ENCODE measurements at places on chromosomes 1 and 21.
A peak's percentile ranks its signal among the peaks of the same experiment; 100 is the strongest.

- no peak for DNase-seq
These were observed 5.4 kb downstream of the HMGN2 start for GRCh38 chr1:26477446-26478152.

GRCh38 chr21:31204801-31205200 lies 139.3 kb downstream of the TIAM1 start:
- no peak for DNase-seq

GRCh38 chr1:8127171-8127641 lies 101.1 kb upstream of the ERRFI1 start:
- no peak for DNase-seq

GRCh38 chr1:43867976-43868740 lies 65.4 kb upstream of the ARTN start:
- DNase-seq: no peak

DNA sequence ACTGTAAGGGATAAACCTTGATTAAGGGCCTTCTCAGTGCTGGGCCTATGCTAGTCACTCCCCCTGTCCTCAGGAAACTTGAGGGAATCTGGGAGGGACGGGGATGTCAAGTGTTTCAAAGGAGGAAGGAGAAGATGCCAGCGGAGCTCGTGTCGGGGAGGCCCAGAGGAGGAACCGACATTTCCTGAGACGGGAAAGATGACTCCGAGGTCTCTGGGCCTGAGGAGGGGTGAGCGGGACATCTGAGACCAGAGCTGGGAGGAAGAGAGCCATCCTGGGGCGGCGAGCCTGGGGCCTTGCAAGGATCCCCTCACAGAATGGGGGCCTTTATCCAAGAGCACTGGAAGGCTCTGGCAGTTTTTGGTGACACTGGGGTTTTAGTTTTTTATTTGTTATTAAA lies 10.4 kb downstream of the SLC66A1 start:
- DNase-seq: no peak

- no peak for DNase-seq
These were observed 1.6 kb downstream of the CA14 start for GRCh38 chr1:150259217-150259616.

DNA sequence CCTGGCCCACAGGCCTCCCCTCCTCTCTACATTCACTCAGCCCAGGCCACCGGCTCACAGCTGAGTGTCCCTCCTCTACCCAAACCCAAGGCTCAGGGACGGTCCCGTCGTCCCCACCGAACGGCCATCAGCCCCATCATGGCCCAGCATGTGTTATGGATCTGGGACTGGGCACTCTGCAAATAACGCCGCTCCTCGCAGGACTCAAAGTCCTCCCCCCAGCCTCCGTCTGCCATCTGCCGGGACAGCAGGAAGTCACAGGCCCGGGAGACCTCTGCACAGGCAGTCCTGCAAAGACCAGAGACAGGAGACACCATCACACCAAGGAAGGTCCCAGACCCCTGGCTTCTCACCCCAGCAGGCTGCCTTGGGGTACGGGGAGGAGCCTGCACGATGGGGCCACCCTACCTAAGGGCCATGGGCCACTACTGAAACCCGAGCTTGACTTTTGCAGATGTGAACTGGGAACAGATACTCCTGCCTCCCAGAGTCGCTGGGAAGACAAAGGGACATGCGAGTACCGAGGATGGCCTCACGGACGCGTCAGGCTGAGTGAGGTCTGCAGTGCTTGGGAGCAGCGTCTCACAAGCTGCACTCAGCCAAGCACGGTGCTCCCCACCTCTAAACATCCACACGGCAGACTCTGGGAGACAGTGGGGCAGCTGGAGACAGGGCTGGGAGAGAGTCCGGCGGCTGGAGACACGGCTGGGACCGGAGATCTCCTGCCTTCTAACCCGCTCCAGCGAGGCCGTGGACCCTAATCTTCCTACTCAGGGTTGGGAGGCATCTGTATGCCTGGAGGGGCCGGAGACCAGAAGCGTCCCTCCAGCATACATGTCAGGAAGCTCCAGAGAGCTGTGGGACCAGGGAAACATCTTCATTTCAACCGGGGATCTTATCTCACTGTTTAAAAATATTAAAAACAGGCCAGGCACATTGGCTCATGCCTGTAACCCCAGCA lies 10.4 kb upstream of the SPATC1L start:
- no peak for DNase-seq

- peak; percentile 89 for DNase-seq
These were observed 39.4 kb downstream of the ABCG1 start for GRCh38 chr21:42258150-42258884.

All from heart left ventricle (tissue), 16 donors.